ENCODE measurements at places on chromosomes 7 and 10.
A peak's percentile ranks its signal among the peaks of the same experiment; 100 is the strongest.

- DNase-seq, result peak; percentile 29
These were observed 6.0 kb upstream of the ELFN1 start for GRCh38 chr7:1663857-1664651.

GRCh38 chr7:20327055-20327454 lies 3.6 kb upstream of the ITGB8 start:
- peak; percentile 52 for DNase-seq

GRCh38 chr7:136976504-136977251 lies 108.2 kb downstream of the CHRM2 start:
- DNase-seq, result no peak

DNA sequence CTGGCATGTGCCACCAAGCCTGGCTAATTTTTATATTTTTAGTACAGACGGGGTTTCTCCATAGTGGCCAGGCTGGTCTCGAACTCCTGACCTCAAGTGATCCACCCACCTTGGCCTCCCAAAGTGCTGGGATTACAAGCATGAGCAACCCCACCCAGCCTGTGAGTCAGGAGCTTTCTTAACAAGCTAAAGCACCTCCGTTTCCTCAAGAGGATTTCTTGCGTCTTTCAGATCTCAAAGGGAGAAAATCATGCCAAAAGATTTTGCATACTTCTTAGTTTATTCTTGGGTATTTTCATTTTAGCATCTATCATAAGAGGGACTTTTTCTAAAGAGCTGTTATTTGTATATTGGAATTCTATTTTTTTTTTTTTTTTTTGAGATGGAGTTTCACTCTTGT lies 47.9 kb upstream of the FOXK1 start:
- DNase-seq, result no peak

DNA sequence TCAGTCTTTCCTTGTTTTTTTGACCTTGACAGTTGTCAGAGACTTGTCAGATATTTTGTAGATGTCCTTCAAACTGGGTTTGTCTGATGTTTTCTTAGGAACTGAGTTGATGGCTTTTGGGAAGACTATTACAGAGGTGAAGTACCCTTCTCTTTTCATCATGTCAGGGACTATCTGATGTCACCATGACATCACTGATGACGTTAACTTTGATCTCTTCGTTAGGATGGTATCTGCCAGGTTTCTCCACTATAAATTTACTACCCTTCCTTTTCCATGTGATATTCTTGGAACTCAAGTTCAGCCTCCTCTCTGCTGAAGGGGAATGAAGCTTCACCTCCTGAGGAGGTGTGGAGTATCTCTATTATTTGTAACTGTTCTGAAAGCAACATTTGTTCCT lies 78.5 kb downstream of the SUGCT start:
- DNase-seq, result no peak

GRCh38 chr10:99431190-99431760 lies 851 bp upstream of the GOT1 start:
- peak; percentile 54 for DNase-seq

DNA sequence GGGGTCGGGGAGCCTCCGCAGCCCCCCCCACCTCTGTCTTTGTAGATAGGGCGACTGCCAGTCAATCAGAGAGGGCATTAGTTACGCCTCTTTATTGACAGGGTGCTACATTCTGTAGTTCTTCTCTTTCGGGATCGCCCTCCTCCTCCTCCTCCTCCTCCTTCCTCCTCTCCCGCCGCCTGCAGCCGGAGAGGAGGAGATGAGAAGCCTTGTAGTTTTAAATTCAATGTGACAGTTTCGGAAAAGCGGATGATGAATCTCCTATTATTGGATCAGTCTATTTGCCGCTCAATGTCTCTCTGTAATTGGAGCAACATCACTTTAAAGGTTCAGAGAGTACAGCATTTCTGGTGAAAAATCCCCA lies 587 bp upstream of the UNCX start:
- DNase-seq, result no peak

DNA sequence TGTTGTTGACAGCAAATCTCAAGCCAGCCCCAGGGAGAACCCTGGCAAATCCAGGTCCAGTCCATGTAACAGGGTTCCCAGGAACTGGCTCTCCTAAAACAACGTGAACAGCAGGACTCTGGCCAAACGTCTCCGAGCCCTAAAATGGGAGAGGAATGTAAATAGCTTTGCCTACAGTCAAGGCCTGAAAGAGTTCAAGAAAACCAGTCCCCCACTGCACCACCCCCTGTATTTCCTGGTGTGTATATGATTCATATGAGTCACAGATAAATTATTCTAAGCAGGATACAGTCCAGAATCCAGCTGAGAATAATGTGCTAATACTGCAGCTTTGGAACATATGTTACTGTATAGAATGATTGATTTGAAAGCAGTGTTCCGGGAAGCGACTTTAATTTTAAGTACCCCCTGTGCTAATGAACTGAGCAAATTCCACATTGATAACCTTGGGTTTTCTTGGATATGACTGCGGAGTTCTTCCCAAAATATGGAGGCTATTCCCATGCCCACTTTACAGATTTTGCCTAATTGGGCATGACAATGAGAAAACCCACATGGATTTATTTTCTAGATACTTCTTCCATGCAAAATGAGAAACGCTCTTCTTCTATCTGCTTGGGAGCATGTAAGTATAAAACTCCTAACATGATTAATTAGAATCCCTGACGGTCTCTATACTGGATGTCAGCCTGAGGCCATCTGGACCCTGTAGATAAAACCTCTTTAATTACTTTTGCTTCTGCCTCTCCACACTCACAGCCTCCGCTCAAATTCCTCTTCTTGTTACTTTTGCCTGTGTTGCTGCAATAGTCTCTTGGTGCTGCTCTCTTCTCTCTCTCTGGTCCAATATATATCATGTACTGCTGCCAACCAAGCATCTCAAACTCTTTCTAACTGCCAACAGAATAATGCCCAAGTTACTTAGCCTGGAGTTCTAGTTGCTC lies 50.2 kb downstream of the LAMB4 start:
- DNase-seq, result peak; percentile 69

- no peak for DNase-seq
These were observed 131.9 kb downstream of the AKR1D1 start for GRCh38 chr7:138208142-138208570.

- DNase-seq, result no peak
These were observed 15.2 kb downstream of the SRI start for GRCh38 chr7:88204525-88205110.

- DNase-seq, result no peak
These were observed 2.6 kb downstream of the ZC3HAV1 start for GRCh38 chr7:139106959-139107358.

DNA sequence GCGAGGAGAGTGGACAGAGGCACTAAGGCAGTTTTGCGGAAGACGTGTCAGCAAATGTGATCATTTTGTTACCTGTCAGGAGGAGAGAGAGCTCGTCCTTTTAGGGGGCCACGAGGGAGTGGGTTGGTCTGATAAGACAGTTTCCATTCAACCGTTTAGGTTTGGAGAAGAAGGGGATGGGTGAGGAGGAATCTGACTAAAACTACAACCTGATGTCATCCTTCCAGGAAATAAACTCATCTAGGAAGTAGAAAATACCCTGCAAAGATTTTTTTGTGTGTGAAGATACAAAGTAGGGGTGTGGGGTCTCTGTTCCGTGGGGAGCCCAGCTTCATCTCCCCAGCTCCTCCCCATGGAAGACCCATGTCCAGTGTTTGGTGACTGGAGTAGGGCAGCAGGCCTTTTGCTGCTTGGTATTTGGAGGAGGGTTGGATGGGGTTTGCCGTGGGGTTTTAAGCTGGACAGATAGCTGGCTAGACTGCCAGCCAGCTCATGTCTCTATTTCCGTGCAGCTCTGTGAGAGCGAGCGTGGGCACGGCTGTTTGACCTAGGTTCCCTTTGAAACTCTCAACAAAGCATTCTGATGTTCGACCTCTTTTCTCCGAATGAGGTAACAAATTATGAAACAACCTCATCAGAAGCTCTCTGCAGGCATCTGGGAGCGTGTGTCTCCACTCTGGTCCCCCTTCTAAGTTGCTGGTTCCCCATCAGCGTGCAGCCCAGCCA lies 136.0 kb upstream of the TCF7L2 start:
- DNase-seq, result no peak

GRCh38 chr10:86967481-86967941 lies 771 bp upstream of the ADIRF start:
- DNase-seq, result no peak

DNA sequence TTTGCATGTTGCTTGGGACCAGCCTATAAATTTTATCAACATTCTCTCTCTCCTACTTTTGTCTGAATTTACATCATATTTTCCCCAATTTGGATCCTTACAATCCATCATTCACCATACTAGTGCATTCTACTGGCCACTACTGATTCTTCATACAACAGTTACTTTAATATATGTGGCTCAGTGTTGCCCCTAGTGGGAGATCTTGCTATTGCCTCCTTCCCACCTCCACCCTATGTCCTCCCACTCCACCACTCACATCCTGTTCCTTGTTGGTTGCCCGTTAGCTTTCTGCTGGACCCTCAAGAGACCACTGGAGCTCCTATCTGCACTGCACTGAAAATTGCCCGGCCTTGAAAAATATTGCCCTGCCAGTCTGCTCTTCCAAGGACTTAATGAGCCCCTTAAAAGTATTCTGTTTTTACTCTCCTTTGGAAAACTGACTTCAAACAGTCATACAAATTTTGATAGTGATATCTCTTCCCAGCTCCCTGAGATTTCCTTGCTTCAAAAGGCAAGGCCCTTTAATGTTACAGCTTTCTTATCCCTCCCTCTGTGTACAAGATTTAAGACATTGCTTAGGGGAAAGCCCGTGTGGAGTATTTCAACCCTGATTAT lies 243.2 kb upstream of the TMEM229A start:
- peak; percentile 22 for DNase-seq

GRCh38 chr7:8516976-8517375 lies 83.6 kb downstream of the NXPH1 start:
- DNase-seq, result no peak

DNA sequence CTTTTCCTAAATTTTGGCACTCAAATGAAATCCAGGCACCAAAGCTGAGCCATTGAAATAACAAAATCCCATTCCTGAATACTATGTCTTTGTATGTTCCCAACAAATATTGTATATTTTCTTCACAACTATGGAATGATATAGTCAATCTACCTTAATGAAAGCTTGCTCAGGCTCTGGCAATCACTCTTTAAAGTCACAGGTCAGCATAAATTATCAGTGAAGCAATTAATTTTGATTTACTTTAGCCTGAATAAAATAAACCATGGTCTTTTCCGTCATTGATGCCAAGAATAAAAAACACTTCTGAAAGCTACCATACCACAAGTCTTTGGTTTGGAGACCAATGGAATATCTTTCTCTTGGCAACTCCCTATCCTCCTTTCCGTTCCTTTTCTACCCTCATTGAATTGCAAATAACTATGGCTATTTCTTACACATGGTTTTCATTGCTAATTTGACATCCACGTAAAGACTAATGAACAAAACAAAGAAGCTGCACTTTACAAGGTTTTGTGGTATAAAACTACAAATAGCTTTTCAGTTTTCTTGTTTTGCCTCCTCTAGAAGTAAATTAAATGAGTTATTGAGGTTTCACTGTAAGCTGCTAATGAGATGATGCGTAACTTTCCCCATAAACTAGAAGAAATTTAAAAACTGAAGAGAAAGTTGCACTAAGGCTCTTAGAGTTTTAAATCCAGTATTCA lies 166.6 kb downstream of the TAX1BP1 start:
- peak; percentile 59 for DNase-seq
